ENCODE measurements at places on chromosomes 4 and X.

DNA sequence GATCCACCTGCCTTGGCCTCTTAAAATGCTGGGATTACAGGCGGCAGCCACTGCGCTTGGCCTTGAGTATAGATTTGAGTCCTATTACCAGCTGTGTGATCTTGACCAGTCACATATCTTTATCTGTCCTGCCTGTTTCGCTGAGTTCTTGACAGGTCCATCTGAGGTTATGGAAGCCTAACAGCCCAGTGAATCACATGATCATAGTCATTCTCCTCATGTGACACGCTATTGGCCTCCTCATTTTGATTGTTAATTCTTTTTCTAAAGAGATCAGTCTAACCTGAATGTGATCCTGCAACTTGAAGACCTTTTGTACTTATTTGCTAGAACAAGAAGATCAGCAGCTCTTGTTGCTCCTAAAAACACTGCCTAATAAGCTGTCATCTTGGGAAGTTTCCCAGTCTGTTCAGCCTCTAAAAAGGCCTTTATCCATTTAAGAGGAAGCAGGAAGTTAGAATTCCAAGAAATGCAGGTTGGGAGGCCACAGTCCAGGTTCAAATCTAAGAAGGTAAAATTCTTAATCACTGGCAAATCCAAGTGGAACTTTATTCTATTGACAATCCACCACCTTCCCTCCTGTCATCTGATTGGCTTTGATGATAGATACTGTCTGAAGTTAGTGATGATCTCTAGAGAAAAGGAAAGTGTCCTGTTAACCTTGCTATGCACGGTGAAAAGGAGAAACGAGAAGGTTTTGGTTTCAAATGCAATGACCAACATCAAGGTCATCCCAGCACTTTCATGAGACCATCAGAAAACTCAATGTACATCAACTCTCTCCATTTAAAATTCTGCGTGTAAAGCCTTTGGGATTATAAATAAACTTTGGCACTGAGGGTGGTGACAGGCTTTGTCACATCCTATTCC is 86.9 kb downstream of the CHRNA9 start:
- no peak for DNase-seq

DNA sequence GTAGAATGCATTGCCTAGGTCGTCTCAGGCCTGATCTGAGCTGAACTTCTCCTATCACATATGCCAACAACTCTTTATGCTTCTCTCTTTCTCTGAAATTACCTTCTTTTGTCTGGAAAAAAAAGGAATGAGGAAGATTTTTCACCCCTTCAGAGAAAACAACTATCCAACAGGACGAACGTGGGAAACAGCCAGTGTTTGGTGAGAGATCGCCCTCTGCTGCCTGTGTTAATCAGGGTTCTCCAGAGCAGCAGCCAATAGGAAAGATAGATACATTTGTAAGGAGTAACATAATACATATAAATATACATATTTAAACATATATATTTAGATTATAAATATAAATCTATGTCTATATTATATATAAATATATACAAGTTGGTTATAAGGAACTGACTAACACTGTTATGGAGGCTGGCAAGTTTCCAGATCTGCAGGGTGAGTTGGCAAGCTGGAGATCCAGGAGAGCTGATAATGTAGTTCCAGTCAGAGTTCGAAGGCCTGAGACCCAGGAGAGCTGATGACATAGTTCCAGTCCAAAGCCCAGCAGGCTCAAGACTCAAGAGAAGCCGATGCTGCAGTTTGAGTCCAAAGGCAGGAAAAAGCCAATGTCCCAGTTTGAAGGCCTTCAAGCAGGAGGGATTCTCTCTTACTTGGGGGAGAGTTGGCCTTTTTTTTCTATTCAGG is 13.3 kb downstream of the CETN2 start:
- DNase-seq: no peak

- no peak for DNase-seq
Observed at GRCh38 chrX:3711331-3711917, 2.0 kb downstream of the PRKX start.

DNA sequence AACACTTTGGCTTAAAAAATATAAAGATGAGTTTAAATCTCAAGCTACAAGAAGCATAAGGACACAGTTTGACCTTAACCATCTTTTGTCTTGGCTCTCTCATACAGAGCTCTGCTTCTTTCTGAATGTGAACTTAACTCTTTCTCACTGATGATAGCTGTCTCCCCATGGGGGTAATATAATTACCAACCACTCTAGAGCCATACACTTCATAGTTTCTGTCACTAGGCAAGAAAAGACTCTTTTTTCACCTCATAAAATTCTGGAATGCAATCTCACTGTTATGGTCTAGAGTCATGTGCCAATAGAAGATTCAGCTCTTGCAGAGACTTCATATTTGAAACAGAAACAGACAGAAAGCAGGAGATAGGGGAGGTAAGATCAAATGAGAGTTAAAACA is 481.7 kb upstream of the AGA start:
- no peak for DNase-seq

GRCh38 chr4:163330916-163331628 is 1.3 kb downstream of the NPY1R start:
- no peak for DNase-seq

DNA sequence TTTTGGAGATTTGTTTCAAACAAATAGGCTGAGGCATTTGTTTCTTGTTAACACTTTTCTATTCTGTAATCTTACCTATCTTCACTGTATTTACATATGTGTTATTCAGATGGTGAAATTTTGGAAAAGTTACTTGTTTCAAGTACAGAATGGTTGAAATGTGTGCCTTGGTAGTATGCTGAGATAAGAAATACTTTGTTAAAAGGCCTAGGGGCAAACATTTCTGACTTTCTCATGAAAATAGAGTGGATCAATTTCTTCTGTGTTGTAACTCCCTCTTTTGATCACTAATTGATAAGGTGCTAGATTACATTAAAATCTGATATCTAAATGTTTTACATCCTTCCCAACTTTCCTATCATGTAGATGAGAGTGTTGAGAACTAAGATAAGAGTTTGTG is 18.1 kb downstream of the USO1 start:
- no peak for DNase-seq

- no peak for DNase-seq
Observed at GRCh38 chr4:127445471-127445870, 187.3 kb upstream of the INTU start.

GRCh38 chr4:56426273-56426672 is 9.1 kb downstream of the PPAT start:
- no peak for DNase-seq

DNA sequence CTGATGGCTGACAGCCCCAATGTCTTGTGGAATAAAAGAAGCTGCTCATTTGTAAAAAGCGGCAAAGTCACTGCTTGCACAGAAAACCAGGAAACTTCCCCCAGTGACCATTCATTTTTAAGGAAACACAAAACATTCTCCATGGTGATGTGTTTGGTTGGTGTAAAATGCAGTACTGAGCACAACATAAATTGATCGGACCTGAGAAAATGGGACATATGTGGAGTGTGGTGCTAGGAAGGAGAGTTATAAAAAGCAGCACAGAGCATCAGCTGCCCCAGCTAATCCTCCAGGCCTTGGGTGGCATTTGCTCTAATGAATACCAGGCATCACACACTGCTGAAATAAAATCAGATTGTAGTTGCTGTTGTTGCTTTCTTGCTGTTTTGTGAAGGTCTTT is 55.2 kb downstream of the GLRA2 start:
- no peak for DNase-seq

- no peak for DNase-seq
Observed at GRCh38 chr4:7761720-7762119, 177.9 kb downstream of the AFAP1 start.

GRCh38 chr4:4734425-4734824 is 125.0 kb upstream of the MSX1 start:
- DNase-seq: no peak

DNA sequence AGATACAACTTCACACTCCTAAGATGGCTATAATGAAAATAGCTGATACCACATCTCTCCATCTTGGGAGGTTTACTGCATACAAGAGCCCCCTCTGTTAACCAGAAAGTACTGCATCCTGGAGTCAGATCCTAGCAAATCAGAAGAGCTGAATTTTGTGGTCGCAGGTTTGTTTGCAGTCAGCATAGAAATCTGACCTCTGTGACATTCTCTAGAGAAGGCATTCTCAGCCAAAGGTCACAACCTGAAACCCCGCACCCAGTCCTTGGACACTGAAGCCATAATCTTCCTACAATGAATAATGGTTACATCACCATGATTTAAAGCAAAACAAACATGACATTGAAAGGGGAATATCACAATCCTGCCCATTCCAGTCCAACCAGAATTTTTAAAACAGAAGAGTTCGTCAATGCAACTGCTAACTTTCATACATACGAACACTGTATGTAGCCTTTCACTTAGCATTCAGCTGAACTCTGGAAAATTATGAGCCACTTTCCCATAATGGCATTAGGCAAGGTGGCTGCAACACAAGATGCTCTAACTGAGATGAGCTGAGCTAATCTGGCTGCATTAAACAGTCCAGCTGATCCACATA is 17.6 kb downstream of the HS6ST2 start:
- no peak for DNase-seq

All from GOT3 (cell line).